Fibroblast of upper back skin (primary cell): ENCODE measurements at places on chromosomes 1 and 21.
A peak's percentile ranks its signal among the peaks of the same experiment; 100 is the strongest.

GRCh38 chr1:110436635-110437034, 14.3 kb upstream of the PROK1 start:
- peak; percentile 5 for DNase-seq

DNA sequence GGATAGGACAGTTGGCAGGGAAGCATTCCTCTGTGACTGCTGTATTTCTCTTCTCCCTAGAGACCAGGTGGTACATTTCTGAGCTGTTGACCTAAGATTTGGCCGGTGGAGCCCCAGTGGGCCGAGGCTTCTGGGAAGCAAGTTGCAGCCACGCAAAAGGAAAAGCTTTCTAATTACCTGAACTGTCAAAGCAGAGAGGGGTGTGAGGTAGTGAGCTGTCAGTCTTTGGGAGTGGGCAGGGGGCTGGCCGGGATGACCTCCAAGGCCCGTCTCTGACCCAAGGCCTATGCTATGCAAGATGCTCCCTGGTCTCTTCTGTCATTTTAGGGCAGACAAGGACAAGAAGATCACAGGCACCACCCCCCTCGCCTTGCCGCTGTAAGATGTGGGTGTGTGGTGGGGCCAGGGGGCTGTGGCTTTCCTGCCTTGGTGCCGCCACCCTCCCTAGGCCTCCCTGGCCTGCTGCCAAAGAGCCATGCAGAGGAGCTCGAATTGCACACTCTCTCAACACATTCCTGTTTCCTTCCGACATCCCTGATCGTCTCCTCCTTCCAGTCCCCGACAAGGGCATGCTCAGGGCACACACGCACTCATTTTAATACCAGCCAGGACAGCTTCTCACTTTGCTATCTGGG, 7.7 kb downstream of the PADI1 start:
- DNase-seq: peak; percentile 86

DNA sequence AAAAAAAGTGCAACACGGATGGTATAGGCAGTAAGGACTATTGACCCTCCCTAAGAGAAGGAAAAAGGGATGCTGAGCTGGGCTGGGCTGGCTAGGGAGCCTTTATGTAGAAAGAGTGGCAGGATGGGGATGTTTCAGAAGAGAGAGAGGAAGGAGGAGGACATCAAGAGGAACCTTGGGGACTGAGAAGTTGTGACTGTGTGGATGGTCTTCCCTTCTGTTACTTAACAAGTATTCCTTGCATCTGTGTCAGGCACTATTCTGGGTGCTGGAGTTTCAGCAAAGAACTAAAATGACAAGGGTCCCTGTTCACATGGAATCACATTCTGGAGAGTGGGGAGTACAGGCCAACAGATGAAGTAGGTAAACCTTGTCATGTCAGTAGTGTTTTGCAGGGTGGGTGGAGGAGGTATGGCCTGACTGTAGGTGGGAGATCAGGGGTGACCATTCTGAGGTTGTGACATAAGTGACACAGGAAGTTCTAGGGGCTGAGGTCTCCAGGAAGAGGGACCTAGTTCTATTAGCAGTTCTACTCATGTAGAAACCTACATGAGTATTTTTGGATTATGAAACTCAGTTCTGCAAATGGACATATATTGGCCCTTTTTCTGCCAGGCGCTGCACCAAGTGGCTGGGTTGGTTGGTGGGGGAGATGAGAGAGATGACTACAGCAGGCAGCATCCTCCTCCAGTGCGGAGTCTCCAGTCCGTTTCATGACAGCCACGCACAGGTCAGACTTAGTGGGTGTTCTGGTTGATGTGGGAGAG, 53.8 kb downstream of the PRDM2 start:
- no peak for DNase-seq

- DNase-seq: peak; percentile 65
Measured at GRCh38 chr1:221845650-221846371, 103.9 kb upstream of the DUSP10 start.

DNA sequence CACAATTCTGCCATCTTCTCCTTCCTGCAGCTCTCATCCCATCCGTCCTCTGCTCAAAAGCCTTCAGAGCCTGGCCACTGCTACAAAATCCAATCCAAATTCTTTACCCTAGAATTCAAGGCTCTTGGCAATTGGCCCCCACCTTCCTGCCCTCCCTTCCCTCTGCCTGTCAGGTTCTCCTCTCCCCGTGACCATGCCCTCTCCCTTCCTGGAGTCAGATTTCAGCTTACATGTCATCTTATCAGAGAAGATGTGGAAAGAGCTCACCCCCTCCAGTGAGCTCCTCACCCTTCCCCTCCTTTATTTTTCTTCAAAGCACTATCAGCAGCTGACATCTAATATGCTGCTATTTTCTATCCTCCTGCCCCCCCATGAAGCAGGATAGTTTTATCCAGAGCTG, 86.9 kb downstream of the GRIK3 start:
- no peak for DNase-seq

DNA sequence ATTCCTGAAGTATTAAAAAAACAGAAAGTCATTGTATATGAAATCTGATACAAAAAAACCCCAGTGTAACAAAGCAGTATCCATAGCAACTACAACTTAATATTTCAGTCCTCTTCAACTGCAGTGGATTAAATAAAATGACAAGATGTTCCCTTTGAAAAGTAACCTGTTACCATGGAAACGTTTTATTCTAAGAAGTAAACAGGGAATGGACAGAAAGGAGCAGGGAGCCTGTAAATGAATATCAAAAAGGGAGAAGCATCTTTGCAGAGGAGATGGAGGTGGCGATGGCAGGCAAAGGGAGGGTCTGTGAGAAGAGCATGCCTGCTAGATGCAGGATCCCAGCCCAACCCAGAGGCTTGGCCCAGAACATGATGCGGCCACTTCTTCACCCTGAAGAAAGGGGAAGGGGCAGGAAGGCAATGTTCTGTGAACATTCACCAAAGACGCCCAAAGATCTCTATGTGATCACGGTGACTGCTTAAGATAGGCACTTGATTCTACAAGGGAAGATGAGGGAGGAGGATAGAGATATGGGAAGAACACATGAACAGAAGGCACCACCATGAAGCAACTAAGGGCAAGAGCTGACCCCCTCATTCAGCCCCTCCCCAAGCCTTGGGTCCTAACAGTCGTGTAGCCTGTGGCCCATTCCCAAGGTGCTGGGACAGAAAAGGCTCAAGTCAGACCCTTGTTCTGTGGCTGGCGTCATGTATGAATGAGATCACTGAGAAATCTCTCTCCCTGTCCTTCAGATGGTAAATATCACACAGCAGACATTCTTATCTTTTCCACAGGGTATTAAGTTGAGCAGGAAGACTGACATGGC, 200.0 kb downstream of the SLC45A1 start:
- DNase-seq: no peak

GRCh38 chr1:76239470-76239918, 164.9 kb downstream of the ST6GALNAC3 start:
- no peak for DNase-seq

- peak; percentile 41 for DNase-seq
Measured at GRCh38 chr1:171346881-171347280, 32.9 kb downstream of the FMO4 start.

DNA sequence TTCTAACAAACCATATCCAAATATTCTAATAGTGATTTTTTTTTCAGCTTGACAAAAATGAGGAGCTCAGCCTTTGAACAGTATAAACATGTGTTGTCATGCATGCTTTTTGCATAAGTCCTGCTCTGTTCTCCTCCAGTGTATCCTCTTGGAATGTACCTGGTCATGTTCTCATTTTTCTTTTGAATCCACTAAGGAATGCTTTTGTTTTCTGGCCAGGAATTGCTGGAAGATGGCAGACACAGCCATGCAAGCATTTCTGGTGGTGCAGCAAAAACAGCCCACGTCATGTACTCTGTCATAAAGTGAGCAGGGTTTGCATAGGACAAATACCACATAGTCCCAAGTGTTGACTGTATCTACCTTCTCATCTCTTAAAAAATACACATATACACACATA, 11.5 kb upstream of the PLD5 start:
- no peak for DNase-seq

DNA sequence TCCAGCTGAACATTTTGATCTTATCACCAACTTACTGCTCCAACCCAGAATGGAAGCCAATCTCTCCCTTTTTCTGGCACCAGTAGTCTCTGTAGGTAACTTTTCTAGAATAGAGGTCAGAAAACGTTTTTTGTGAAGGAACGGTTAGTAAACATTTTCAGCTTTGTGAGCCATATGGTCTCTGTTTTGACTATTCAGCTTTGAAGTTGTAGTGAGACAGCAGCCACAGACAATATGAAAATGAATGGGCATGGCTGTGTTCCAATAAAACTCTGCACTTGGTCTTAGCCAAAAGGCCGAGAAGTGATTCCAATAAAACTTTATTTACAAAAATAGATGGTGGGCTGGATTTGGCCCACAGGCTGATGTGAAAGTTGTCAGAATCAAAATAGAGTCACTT, 28.9 kb downstream of the MAP10 start:
- DNase-seq: no peak

DNA sequence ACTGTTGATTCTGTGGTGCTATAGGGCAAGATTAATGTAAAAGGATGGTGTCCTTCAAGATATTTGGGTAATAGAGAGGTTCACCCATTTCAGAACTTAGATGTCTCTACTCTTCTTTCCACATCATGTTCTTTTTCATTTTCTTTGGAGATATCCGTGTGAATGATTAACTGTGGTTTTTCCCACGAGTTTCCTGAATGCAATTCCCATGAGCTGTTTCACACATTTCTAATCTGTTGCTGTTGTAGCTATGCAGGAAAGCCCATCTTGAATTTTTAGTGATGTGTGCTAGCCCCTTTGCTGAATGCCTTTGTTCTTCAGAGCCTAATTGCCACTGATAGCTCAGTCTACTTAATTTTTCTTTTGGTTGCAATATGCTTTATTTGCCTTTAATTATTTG, 27.6 kb downstream of the SNX27 start:
- DNase-seq: peak; percentile 64

DNA sequence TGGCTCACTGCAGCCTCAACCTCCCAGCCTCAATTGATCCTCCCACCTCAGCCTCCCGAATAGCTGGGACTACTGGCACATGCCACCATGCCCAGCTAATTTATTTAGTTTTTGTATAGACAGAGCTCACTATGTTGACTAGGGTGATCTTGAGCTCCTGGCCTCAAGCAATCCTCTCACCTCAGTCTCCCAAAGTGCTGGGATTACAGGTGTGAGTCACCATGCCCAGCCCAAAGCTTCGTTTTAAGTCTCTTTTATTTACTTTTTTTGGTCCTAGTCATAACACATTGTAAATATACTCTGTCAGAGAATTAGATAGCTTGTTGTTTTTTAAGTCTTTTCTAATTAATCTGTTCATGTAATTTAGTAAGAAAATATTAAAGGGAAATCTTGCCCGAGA, 42.8 kb downstream of the KCNK1 start:
- no peak for DNase-seq
